ENCODE measurements at places on chromosomes 4 and X. TPM values are rescaled to one million over a fixed set of nuclear protein-coding genes. Genes with fewer than 3 reads are reported as not detected.

The STPG2 gene
- not detected for total RNA-seq

The MSL3 gene
- total RNA-seq, result 101 TPM

The ERVMER34-1 gene
- not detected for total RNA-seq

The ELMOD2 gene
- 16.7 TPM for total RNA-seq

The SMIM10 gene
- total RNA-seq, result 0.99 TPM

The ADH1A gene
- total RNA-seq, result not detected

The ALG13 gene
- 112 TPM for total RNA-seq

The TCEAL2 gene
- total RNA-seq, result 0.53 TPM

The CFAP99 gene
- total RNA-seq, result not detected

The BEX2 gene
- 45.6 TPM for total RNA-seq

The MYL5 gene
- 21.3 TPM for total RNA-seq

All from activated T-cell treated with anti-CD3 and anti-CD28 coated beads, Interleukin-2, amount 50 U/mL, for 72 hours (primary cell).